ENCODE measurements at places on chromosomes 4 and X.

DNA sequence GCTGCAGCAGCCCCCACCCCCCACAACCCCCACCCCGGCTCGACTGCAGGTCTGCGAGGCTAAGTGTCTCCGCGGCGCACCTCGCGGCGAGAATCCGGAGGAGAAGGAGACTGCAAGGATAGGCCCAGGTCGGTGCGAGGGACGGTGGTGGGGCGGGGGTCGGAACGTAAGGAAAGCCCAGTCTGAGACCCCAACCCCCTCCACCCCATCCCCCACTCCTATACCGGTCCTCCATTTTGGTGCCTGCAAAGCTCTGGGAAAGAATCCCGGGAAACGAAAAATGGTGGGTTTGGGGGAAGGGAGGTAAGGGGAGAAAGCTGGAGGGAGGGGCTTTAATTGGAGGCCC, 614 bp downstream of the BEX3 start:
- DNase-seq: peak; percentile 5

DNA sequence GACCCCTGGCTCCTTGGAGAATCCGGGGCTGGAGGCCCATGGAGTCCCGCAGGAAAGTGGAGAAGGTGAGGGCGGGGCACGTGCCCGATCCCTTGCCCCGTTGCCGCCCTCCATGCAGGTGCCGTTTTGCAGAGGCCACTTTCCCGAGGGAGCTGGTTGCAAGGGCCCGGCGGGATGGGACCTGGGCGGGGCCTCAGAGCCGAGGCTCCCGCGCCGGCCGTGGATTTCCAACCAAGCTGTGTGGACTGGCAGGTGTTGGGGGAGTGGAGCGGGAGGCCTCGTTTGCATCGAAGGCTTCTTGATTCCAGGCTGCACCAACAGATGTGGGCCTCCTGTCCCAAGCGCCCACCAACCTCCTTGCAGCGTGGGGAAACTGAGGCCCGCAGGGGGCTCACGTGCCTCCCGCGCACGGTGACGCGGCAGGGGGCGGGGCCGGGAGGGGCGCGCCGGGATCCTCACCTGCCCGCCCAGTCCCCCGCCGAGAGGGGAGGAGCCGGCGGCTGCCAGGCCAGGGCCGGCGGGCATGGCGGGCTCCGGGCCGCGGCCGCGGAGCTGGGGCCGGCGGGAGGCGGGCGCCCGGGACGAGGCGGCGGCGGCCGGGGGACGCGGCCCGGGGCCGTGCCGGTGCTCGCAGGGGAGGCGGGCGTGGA, 24.9 kb downstream of the SH3BP2 start:
- no peak for DNase-seq

GRCh38 chr4:2304877-2305561, 43.1 kb upstream of the MXD4 start:
- no peak for DNase-seq

DNA sequence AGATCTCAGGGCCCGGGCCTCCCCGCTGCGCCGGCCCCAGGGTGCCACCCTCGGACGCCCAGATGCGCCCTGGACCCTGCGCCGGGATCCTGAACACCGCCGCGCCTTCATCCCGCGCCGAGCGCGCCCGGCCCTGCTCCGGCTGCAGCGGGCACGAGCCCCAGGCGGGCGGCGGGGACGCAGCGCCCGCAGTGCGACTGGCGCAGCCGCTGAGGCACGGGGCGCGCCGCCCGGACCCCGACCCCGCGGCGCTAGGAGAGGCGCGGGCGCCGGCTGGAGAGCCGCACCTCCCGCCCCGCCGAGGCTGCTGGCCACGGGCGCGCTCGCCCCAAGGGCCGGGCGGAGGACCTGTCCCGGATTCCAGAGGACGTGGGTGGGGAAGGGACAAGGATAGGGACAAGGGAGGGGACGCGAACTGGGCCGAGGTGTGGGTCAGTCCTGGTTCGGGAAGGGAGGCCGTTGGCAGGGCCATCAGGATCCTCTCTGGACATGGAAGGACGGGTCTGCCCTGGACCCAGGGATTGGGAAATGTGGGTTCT, 1.1 kb downstream of the ZFYVE28 start:
- DNase-seq: no peak

DNA sequence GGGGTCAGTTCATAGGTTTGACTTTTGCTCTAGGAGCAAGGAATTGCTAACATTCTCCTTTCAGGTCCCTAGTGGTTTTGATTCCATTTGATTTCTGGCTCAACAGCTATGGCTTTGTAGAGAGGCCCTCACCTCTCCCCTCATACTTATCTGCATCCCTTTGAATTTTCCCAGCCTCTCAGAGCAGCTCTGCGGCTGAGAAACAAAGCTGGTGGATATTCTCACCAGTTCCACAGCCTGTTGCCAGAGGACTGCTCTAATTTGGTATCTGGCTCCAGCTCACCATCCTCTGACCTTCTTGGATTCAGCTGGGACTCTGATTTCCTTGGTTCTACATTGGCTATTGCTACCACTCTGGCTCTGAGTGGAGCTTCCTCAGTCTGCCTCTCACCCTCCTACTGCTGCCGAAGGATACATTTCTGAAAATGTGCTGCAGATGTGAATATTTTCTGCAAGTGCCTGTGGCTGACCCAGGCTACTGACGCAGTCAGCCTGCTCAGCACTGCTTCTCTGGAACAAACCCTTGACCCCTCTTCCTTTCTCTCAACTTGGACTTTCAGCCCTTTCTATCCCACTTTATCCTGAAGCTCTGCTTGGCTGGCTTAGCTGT, 110.9 kb upstream of the ENPEP start:
- DNase-seq: no peak

DNA sequence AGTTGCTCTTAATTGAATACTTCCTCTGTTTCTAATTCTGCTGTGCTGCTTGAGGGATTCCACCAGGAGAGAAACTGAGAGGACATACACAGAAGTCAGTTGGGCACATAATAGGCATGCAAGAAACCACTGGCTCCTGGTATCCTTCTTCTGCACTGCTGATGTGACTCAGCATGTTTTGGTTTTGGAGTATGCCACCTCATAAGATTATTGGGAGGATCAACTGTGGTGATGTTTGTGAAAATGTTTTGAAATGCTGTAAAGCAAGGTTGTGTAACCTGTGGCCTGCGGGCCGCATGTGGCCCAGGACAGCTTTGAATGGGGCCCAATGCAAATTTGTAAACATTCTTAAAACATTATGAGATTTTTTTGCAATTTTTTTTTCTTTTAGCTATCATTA, 119.6 kb downstream of the GATB start:
- DNase-seq: no peak
